ENCODE measurements at places on chromosomes 6 and 20.

DNA sequence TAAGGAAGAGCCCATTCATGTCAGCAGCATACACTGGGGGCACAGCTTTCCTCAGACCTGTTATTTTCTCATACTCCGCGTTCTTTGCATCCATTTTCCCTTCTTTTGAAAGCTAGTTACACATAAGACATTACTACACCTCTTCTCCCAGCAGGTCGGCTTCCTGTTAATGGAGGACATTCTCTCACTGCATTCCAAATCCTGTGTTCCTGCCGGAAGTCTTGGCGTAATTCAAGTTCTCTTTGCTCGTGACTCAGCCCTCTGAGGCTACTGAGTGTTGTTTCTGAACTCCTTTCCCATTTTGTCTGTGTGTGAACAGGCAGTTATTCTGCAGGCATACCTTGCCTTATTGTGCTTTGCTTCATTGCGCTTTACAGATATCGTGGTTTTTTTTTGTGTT, 97.5 kb upstream of the ZBTB24 start:
- no peak for DNase-seq

GRCh38 chr6:109747221-109747620, 56.1 kb downstream of the FIG4 start:
- no peak for DNase-seq

DNA sequence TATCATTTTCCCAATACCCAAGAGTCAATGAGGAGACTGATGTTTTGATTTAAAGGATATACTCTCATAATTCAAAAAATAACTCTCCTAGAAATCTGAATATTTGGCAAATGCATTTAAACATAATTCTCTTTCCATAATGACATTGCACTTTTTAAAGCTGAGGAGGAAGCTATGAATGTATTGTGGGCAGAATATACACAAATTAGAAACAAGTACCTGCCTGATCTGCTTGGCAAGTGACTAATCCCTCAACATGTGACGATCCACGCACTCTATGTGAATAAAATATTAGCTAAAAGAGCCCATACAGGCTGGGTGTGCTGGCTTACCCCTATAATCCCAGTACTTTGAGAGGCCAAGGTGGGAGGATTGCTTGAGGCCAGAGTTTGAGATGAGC, 88.3 kb upstream of the CCDC28A start:
- no peak for DNase-seq

DNA sequence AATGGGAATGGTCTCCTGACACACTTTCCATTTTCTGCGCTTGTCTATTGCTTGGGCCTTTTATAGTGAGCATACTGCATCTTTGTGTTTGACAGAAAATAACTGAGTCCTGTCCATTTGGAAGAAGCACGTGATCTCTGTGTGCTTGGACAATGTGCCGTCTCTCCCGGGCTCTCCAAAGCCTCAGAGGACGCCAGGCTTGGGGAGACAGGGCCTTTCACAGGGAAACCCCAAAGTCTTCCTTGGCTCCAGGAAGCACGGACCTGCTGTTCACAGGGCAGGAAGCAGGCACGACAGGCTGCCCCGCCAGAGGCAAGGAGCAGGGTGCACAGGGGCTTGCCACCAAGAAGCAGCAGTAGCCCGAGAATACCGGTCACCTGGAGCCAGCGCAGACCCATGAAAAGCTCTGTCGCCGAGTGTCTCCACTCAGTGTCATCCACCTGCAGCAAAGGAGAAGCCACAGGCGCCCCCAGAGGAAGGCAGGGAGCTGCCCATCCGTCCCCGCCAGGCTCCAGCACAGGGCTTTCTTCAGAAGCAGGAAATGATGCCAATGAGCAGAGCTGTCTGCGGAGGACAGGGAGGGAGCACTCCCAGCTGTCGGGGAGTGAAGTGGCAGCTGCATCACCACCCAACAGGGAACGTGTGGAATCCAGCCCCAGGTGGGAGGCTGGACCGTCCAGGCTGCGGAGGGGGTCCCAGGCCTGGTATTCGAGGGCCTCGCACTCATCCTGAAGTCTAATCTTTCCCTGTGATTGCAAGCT, 135.1 kb downstream of the AGPAT4 start:
- DNase-seq = no peak

DNA sequence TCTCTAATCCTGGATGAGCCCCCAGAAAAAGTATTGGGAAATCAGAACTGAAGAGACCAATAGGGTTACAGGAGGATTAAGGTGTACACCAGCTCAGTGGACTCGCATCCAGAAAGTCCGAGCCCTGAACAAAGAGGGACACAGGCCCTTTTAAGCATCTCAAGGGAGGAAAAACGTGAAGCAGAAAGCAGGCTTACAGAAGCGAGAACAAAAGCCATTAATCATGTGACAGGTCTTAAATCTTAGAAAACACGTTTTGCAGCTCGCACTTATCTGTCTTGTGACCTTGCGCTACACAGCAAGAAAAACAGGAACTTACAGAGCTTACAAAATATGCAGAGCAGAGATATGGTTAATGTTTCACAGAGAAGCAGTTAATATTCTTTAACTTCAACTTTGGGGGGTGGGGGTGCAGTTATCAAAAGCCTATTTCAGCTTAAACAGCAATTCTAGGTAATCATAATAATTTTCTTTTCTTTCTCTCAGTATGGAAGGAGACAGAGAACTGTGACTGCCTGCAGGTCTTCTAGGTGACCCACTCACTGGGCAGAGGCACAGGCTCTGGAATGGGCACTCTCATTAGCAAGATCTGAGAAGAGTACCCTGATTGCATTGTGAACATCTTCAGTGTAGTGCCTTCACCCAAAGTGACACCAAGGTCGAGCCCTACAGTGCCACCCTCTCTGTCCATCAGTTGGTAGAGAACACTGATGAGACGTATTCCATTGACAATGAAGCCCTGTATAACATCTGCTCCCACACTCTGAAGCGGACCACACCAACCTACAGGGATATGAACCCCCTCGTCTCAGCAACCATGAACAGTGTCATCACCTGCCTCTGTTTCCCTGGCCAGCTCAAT, 65.0 kb upstream of the MOCS1 start:
- no peak for DNase-seq

GRCh38 chr20:6575912-6576401, 191.5 kb upstream of the BMP2 start:
- no peak for DNase-seq

DNA sequence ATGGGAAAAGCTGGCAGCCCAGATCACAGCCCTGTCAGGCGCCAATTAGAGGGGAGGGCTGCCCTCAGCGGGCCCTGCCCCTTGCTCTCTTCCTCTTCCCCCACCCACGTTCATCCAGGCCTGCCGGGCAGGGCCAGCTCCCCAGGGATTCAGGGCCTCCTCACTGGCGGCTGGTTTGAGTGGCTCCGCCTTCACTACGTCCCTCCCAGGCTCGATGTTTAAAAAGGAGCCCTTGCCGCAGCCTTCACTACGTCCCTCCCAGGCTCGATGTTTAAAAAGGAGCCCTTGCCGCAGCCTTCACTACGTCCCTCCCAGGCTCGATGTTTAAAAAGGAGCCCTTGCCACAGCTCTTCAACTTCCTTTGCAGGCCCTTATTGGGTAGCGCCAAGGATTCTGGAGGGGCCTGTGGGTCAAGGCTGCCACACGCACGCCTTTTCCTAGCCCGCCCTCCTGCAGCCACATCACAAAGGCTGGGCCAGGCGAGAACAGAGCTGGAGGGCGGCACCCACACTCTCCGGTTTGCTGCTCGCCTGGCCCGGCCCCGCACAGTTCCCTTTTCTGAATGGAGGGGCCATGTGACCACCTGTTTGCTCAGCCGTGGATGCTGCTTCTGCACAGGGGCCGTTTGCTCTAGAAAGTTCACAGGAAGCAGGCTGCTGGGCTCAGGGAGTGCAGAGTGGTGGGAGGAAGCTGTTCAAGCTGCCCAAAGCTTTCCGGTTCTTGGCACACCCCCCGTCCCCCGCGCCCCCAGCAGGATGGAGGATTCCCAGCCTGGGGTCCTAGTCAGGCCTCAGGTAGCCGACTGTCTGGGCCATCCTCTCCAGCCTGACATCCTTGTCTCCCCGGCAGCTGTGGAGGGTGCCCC, 1.6 kb downstream of the SLC17A9 start:
- DNase-seq = peak; percentile 49

- no peak for DNase-seq
These were observed 54.6 kb downstream of the PHF3 start for GRCh38 chr6:63690221-63690620.

DNA sequence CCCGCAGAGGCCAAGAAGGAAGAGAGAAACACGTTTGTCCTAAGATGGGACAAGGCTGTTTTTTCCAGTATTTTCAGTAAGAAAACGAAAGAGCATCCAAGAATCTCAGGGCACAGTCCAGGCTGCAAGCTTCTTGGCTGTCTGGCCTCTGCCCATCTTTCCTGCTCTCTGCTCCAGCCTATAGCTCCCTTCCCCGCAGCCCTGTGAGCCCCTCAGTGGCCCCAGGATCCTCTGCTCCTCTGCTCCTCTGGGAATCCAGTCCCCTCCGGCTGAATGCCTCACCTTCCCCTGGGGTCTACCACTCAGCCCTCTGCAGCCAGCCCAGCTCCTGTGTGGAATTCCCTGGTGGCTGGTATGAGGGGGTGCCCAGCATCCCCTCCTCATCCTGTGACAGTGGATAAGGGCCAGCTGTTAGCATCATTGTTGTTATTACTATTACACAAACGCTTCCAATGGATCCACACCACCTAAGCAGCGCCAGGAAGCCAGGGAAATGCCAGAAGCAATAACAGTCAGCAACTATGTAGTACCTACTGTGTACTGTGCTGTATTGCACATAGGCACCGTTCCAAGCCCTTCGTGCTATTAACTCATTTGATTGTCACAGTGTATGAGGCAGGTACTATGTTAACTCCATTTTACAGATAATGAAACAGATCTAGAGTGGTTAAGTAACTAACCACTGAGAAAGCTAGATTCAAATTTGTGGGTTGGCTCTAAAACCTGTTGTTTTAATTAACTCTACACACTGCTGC, 60.3 kb upstream of the PTPN1 start:
- DNase-seq = no peak

GRCh38 chr6:81228912-81229555, 523.4 kb downstream of the TENT5A start:
- DNase-seq = no peak

DNA sequence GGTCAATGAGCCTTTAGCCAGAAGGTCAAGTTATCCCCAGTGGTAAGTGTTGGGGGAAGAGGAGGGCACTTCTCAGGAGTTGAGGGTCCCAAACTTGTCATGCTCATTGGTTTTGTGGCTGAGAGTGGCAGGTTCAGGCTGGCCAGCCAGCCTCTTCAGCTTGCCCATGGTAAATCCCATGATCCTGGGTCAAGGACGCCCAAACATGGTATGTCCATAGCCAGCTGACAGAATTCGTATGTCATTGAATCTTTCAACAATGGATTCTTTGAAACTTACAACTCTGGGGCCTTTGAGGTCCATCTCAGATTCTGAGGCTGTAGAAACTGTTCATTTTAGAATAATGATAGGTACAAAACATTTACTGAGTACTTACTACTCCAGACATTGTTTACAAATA, 36.1 kb upstream of the RSPO4 start:
- no peak for DNase-seq

DNA sequence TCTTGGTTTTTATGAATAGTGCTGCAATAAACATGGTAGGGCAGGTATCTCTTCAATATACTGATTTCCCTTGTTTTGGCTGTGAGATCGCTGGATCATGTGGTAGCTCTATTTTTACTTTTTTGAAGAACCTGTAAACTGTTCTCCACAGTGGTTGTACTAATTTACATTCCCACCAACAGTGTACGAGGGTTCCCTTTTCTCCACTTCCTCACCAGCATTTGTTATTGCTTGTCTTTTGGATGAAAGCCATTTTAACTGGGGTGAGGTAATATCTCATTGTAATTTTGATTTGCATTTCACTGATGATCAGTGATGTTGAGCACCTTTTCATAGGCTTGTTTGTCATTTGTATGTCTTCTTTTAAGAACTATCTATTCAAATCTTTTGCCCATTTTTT, 8.0 kb upstream of the ARG1 start:
- DNase-seq = no peak

- DNase-seq = no peak
These were observed 473.0 kb upstream of the SPTLC3 start for GRCh38 chr20:12535770-12536169.

DNA sequence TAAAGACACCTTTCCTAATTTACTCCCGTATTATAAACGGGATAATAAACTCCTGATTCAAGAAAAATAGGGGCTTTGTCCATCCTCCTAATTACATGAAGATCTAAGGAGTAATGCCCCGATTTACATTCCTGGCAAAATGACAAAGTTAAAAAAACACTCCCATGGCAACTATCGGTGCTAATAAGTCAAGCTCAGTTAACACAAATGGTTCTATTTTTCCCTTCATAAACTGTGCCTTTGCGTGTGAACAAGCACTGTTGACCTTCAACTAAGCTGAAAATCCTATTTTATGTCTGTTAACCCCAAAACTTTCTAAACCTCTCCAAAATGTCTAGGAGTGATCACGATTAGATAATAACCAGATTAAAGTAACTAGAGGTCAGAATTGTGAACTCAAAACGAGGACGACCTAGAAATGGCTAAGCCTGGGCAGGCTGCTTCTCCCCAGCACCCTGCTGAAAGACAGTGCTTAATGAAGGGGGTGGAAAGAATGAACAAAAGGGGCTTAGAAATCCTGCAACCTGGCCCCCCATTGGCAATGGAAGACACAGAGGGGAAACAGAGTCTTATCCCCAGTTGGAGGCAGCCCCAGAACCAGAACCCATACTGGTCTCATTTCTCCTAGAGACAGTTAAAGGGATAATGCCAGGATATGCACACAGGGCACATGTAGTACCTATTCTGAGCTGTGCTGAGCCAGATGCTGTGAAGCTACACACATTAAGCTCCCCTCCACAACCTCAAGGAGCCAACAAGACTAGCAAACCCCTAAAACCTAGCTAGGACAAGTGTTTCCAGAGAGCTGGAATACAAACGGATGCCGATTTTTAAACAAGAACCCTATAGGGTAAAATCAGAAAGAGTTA, 23.0 kb downstream of the SLC23A2 start:
- no peak for DNase-seq

Measured in stimulated activated CD4-positive, alpha-beta T cell treated with anti-CD3 and anti-CD28 coated beads, Interleukin-4, amount 100 ng/mL, for 24 hours (primary cell).